CD4-positive, alpha-beta T cell treated with Interferon alpha-2 for 1 hour (primary cell): ENCODE measurements at places on chromosomes 3 and 15.

GRCh38 chr3:73848173-73848906 is 223.6 kb upstream of the PDZRN3 start:
- DNase-seq: no peak

DNA sequence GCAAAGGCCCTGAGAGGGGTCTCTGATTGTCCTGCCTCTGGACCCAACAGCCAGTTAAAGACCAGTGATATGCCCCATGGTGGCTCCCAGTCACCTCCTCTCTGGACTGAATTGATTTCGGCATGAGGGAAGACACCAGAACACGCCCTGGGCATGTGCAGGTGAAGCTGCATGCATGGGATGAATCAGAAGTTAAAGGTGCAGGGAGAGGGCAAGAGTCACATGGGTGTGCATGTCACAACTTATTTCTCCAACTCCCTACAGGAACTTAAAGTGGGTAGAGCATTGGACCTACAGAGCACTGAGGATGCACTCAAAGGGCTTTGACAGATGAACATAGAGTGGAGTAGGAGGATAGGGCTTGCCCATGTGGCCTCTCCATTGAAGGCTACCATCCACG is 16.9 kb upstream of the RHCG start:
- DNase-seq: no peak

DNA sequence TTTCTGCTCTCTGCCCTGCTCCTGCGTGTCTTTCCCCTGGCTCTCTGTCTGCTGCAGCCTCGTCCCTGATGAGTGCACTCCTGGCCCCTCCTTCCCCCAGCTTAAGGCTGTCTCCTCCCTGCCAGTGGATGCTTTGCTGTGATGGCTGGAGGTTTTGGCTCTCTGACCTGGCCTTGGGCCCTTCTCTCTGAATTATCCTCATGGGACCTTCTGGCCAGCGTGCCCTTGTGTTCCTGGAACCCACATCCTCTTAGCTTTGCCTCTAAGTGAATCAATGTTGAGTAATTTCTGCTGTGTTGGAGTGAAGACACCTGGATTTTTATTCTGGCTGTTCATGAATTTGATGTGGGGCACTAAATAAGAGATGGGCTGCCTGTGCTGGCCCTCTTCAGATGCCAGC is 9.8 kb upstream of the TNFAIP8L3 start:
- DNase-seq: no peak

DNA sequence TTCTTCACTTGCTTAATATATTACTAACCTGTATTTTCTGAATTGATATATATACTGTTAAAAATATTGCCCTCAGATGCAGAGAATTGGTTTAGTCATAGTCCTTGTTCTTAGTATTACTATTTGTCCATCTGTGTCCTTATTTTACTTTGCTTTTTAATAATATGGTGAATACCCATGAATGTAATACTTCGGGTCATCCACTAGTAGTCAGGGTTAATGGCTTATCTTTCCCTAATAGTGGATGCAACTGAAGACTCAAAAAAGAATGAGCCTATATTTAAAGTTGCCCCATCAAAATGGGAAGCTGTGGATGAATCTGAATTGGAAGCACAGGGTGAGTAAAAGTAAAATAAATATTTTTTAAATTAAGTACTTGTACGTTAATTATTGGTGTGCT is 36.5 kb downstream of the U2SURP start:
- no peak for DNase-seq

GRCh38 chr15:52291204-52291603 is 4.4 kb downstream of the MYO5C start:
- DNase-seq: no peak

DNA sequence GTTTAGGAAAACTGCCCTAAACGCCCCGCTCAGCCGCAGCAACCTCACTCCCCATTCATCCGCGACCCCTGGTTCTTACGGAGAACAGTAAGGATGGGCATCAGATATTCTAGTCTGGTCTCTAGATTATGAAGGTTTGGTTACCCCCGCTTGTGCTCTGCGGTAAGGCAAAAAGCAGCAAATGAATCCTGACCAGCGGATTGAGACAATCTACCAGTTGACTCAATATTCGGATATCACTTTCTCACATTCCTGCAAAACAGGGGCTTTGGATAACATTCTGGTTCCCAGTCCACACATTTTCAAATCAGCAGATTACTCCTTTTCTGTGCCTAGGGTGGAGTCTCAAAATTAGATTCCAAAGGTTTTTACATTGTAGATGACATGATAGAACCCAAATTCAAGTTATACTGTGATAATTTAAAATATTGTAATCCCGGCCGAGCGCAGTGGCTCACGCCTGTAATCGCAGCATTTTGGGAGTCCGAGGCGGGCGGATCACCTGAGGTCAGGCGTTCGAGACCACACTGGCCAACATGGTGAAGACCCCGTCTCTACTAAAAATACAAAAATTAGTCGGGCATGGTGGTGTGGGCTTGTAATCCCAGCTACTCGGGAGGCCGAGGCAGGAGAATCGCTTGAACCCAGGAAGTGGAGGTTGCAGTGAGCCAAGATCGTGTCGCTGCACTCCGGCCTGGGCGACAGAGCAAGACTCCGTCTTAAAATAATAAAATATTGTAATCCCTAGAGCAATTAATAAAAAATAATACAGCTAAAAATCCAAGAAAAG is 1.1 kb upstream of the CYFIP1 start:
- DNase-seq: no peak

GRCh38 chr3:42544492-42545283 is 37.1 kb downstream of the SEC22C start:
- DNase-seq: no peak

DNA sequence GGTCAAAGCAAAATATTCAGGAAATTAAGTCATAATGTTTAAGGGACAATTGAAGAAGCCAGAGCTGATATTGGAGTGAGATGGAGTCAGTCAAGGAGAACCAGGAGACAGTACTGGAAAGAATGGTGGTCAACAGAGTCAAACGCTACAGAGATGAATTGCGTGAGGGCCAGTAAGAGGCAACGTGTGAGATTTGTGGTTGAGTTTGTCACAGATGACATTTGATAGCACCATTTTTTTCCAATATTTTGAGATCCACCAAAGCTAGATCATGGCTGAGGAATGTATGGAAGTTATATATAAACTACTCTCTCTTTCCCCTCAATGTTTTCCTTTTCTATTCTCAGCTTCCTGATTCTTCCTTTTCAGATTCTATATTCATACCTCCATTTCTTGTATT is 375.1 kb upstream of the ROBO2 start:
- no peak for DNase-seq

GRCh38 chr3:185313693-185314246 is 49.2 kb upstream of the MAP3K13 start:
- no peak for DNase-seq

- no peak for DNase-seq
Measured at GRCh38 chr3:127451321-127451720, 139.2 kb downstream of the TPRA1 start.
